Fibroblast of skin of right quadriceps (primary cell): ENCODE measurements at places on chromosomes 1 and 21.

GRCh38 chr1:118294875-118295642 is 110.0 kb upstream of the SPAG17 start:
- peak; percentile 78 for DNase-seq

GRCh38 chr1:109231066-109231465 is 17.3 kb downstream of the SARS1 start:
- DNase-seq: no peak

- no peak for DNase-seq
Observed at GRCh38 chr1:232164078-232164963, 465.6 kb downstream of the SIPA1L2 start.

DNA sequence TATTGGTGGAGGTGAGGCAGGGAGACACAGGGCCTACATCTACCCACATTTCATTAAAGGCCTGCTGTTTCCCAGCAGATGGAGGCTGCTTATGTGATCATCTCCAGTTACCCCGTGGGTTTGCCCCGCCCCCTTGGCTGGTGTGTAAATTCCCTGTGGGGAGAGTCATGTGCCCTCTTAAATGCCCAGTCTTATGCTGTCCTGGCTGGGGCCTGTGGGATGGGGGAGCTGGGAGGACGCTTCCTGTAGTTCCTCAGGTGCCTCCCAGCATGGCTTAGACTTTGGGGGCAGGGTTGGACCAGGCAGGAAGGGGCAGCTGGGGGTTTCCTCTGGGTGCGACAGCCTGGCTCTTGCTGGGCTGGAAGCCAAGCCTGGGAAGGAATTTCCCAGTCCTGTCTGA is 15.5 kb upstream of the CITED4 start:
- DNase-seq: peak; percentile 80

DNA sequence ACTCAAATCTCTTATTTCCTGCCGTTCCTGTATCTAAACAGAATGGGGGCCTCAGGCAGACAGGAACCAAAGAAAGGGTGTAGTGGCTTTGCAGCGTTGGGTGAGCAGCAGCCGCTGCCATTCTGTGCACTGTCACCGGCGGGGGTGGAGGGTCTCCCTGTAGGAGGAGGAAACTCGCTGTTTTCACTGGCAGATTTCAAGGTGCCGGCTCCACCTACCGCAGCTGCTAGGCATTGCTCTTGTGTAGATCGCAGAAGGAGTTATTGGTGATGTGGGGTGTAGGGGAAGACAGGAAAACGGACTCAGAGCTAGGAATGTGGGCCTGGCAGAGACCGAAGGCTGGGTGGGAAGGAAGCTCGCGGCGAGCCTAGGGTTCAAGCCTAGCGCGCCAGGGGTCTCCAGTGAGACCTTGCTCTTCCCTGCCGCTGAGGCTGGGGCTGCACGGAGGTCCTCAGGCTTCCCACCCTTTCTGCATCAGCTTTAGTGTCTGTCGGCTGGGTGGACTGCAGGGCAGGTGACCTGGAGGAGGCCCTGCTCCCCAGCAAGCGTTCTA is 20.8 kb downstream of the ATP5PO start:
- DNase-seq: peak; percentile 89

DNA sequence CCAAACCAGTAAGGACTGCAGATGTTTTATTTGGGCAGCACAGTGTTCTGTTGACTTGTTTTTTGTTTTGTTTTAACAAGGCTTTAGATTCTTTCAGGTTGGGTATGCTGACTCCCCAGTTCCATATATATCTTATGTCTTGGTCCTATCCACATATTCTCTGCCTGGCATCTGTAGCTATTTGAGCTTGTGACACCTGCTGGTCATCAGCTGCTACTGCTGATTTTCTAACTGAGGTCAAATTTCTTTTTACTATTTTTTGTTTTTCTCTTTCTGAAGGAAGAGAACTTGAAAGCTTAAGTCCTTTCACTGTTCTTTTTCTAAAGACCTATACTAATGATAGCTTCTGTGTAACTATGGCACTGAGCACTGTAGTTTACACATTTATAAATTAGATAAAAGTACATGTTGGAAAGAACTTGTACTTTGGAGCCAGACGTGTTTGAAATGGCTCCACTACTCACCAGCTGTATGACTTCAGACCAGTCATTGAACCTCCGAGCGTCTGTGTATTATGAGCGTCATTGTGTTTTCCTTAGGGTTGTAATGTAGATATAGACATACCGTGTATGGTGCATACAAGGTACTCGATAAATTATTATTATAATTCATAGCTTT is 109.4 kb downstream of the NRDC start:
- DNase-seq: peak; percentile 64

DNA sequence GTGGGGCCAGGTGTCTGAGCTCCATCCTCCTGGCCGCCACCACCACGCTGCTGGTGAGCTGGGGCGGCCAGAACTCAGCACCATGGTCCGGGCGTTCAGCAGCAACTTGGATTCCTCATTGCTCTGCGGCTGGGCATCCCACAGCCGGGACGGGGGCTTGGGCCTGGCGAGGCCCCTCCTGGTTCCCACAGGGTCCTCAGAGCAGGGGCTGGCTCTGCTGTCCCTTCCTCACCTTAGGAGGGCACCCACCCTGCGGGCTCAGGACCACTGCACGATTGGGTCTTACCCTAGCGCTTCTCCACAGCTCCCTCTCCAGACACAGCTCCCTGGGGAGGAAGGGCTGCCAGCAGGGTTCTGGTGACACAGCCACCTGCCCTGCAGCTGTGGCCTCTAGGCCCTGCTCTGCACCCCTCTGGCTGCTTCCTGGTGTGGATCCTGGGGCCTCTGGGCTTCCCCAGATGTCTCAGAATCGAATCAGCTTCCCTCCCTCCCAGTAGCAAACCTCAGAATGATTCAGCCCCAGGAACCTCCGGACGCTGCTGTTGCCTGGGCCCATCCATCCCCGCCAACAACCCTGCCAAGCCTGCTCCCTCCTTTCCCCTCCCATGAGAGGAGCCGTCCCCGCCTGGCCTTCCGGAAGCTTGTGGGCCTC is 25.0 kb downstream of the CRYAA start:
- peak; percentile 73 for DNase-seq

- DNase-seq: peak; percentile 88
Observed at GRCh38 chr1:203402629-203403337, 51.9 kb upstream of the FMOD start.

DNA sequence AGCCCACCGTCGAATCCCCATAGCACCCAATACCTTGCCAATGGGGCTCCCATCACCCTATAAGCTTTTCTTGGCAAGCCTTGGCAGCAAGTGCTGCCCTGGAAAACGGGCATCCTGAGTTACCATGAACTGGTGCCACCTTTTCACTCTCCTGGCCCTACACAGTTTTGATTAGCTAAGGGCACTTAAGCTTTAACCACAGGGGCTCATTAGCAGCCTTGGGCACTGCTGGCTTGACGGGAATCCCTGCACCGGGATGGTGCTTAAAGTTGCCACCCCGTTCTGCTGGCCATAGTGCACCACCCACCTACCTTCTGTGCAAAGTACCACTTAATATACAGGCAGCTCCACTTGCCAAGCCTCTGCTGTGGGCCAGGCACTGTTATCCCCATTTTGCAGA is 13.7 kb downstream of the PARS2 start:
- no peak for DNase-seq

GRCh38 chr21:45424854-45425795 is 20.2 kb downstream of the COL18A1 start:
- DNase-seq: no peak

DNA sequence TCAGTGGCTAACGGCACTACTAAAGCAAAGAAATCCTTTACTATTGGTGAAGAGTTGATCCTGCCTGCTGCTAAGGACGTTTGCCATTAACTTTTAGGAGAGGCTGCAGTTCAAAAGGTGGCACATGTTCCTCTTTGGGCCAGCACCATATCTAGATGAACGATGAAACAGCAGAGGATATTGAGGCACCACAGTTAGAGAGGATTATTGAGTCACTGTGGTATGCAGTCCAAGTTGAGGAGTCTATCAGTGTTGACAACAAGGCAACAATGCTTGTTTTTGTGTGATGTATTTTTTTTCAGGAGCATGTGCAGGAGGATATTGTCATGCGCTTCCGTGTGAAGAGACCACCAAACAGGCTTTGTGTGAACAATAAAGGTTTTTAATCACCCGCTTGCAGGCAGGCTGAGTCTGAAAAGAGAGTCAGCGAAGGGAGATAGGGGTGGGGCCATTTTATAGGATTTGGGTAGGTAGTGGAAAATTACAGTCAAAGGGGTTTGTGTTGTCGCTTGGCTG is 80.9 kb downstream of the UCHL5 start:
- no peak for DNase-seq

GRCh38 chr1:235583511-235584001 is 66.0 kb downstream of the GNG4 start:
- no peak for DNase-seq

DNA sequence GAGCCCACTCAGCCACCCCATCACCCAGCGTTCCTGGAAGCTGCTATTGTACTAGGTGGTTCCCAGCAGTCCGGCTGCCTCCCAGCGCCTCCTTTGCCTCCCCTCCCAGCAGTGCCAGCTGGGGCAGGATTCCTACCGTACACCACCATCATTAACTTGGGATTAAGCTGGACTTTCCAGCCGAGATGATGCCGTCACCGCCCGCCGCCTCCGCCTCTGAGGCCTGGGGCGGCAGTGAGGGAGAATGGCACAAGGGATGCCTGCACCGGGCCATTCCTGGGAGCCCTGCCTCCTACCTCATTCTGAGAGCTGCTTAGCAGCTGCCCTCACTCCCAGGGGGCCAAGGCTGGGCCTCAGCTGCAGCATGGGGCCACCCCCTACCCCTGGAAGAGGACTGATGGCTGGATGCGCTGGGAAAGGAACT is 13.2 kb downstream of the CNTN2 start:
- DNase-seq: no peak

DNA sequence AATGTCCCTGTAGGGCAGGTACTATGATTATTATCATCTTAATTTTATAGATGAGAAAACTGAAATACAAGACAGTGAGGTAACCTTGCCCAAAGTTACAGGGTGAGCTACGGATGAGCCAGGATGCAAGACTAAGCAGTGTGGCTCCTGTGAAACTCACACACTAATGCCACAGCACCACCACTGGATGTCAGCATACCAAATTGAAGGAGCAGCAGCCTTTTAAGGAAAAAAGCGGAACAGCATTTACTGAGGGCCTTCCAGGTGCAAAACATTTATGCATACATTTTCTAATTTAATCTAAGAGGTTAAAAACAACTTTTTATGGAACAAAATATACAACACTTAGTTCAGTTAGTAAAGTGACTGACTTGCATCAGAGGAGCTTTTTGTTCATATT is 41.7 kb downstream of the SEC16B start:
- DNase-seq: peak; percentile 28

- DNase-seq: no peak
Observed at GRCh38 chr1:84008631-84009030, 9.7 kb upstream of the TTLL7 start.

DNA sequence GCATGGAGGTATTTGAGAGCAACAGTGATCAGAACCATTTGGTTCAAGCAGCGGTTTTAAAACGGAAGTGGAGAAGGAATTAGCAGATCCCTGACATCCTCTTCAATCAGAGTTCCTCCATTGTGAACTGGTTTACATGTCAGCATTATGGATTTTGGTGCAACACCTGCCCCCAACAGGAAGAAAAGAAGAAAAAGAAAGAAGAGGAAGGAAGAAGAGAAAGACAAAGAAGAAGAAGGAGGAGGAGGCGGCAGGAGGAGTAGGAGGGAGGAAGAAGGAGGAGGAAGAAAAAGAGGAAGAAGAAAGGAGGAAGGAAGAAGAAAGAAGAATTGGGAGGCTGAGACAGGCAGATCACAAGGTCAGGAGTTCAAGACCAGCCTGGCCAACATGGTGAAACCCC is 17.4 kb downstream of the NDUFS5 start:
- no peak for DNase-seq

DNA sequence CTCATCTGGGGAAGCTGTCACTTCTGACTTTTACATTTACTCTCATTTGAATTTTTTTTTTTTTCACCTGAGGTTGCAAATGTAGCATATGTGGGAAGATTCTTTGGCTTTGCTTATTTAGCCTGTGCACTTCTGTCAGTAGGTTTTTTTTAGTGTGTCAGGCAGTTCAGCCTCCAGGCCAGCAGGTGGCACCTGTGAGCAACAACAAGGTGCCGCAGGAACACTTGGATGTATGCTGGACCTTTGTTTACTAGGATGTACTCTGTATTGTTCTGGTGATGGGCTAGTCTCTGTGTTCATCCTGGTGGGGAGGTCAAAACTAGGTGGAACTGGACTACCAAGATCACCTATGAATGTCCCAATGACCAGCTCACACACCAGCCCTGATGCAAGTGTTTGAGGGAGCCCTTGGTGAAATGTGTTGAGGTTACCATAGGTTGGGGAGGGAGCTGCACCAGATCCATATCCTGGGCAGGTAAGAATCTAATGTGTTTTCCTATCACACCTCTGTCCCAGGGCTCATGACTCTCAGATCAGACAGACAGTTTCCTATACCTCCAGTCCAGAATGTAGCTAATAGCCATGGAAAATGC is 618.2 kb downstream of the BRINP3 start:
- peak; percentile 1 for DNase-seq

- no peak for DNase-seq
Observed at GRCh38 chr1:226678251-226678650, 60.8 kb downstream of the ITPKB start.

- DNase-seq: no peak
Observed at GRCh38 chr1:97163591-97164275, 442.1 kb downstream of the PTBP2 start.

- no peak for DNase-seq
Observed at GRCh38 chr1:66943361-66943969, 18.7 kb downstream of the MIER1 start.

GRCh38 chr1:62299426-62300200 is 19.6 kb downstream of the KANK4 start:
- DNase-seq: no peak

DNA sequence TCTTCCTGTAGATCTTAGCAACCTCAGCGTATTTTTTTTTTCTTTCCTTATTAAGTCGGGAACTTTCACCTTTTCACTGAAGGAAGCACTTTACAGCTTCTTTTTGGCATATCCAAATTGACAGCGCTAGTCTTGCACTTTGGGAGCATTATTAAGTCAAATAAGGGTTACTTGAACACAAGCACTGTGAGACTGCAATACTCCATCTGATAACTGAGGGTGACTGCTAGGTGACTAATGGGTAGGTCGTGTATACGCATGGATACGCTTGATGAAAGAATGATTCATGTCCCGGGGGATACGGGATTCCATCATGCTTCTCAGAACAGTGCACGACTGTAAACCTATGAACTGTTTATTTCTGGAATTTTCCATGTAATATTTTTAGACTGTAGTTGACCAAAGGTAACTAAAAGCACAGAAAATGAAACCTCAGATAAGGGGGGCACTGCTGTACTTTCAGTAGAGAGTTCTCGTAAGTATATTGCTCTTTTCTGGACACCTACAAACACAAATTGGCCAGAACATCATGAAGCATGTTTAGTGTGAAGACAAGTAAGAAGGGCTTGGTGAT is 364.7 kb downstream of the SMYD3 start:
- DNase-seq: peak; percentile 96
